IMR-90 (cell line): ENCODE measurements at places on chromosomes 1 and 21.

DNA sequence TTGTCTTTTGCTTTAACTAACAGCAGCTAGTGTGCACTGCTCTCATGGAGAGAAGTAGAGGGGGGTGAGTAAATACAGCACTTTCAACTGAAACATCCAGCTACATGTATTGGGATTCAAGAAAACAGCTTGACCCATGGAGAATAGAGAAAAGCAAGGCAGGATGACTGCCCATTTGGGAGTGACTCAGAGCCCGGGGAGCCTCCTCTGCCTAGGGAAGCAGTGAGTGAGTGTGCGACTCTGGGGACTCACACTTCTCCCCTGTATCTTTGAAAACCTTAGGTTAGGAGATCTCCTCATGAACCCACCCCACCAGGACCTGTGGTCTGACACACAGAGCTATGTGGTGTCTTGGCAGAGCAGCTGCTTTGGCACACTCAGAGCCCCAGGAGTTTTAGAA is 82.0 kb upstream of the PTGFR start:
- H3K27ac ChIP-seq = no peak overlapping the region

GRCh38 chr1:3034728-3035562 is 13.7 kb downstream of the ACTRT2 start:
- H3K36me3 ChIP-seq = no peaks in the 10 kb centered on the region
- H3K4me1 ChIP-seq = no peaks in the 10 kb centered on the region
- DNase-seq = no peak
- H3K4me3 ChIP-seq = no peak overlapping the region
- no peaks in the 10 kb centered on the region for H3K27me3 ChIP-seq

DNA sequence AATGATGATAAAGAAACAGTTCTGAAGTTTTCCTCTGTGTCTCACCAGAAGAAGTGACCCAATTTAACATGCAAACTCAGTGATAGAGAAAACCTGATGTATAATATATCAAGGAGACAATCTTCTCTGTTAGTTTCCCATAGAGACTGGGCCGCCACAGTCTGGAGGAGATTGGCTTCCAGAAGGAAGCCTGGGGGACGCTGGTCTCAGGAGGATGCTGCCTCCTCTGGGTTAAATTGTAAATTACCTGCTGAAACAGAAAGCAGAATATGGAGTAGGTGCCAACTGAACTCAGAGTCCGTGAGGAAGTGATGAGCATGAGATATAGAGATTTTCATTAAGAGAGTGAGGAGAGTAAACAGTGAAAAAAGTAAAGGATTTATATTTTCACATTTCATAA is 15.8 kb downstream of the OR14I1 start:
- no peaks in the 10 kb centered on the region for H3K4me1 ChIP-seq
- H3K27me3 ChIP-seq = no peaks in the 10 kb centered on the region
- no peak overlapping the region for H3K27ac ChIP-seq
- no peak overlapping the region for H3K4me3 ChIP-seq
- DNase-seq = no peak
- no peaks in the 10 kb centered on the region for H3K36me3 ChIP-seq

- H3K27ac ChIP-seq = no peak overlapping the region
- DNase-seq = no peak
- no peak overlapping the region for H3K4me3 ChIP-seq
These were observed 195.8 kb downstream of the TPR start for GRCh38 chr1:186179231-186179630.

DNA sequence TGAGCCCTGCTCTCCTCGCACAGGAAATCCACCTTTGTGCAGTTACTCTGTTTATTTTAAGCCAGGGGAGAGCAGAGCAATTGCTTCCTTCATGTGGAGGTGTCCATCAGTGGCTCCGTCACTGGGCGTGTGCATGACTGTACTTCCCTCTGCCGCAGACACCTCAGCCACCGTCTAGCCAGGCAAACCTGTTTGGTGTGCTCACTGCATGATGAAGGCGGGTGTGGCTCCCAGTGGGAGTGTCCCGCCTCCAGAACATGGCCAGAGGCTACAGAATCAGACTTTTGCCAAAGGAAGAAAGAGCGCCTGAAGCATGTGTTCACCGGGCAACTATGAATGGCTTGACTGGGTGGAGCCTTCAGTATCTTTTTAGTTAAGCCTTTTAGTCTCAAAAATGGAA is 26.1 kb upstream of the LAMC2 start:
- no peak for DNase-seq
- no peaks in the 10 kb centered on the region for H3K36me3 ChIP-seq
- H3K4me3 ChIP-seq = no peak overlapping the region
- peaks cover 8% of the 10 kb centered on the region for H3K4me1 ChIP-seq
- no peak overlapping the region for H3K27ac ChIP-seq

DNA sequence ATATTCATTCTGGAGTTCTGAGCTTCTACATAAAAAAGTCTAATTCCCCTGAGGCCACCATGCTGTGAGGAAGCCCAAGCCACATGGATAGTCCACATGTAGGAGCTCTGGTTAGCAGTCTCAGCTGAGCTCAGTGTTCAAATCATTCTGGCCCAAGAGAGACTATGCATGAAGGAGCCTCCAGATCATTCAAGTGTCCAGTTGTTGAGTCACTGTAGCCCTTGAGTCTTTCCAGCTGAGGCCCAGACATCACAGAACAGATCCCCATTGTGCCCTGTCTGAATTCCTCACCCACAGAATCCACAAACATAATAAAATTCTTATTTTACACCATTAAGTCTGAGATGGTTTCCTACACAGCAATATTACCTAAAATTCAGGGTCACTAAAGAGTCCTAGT is 107.0 kb upstream of the NGF start:
- H3K27ac ChIP-seq = no peak overlapping the region
- no peaks in the 10 kb centered on the region for H3K36me3 ChIP-seq
- no peaks in the 10 kb centered on the region for H3K27me3 ChIP-seq
- no peaks in the 10 kb centered on the region for H3K4me1 ChIP-seq

DNA sequence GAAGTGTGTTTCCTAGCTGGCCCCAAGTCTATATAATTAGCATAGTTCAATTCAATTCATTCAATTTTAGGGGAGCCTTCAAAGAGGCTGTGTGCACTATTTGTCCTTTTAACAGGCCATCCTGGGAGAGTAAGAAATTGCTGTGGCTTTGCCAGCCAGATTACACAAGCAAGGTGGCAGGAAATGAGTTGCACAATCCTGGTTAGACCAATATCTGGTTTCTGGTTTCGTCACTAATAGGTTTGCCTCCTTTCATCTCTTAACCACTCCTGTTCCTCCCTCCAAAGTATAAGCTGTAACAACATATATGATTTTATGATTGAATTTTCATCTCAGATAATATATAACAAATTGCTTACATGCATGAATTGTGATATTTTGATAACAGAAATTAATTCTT is 84.1 kb upstream of the NEGR1 start:
- H3K27ac ChIP-seq = no peak overlapping the region
- H3K36me3 ChIP-seq = no peaks in the 10 kb centered on the region
- no peaks in the 10 kb centered on the region for H3K27me3 ChIP-seq
- no peak overlapping the region for H3K4me3 ChIP-seq
- H3K4me1 ChIP-seq = no peaks in the 10 kb centered on the region

- H3K27ac ChIP-seq = no peak overlapping the region
- H3K27me3 ChIP-seq = no peaks in the 10 kb centered on the region
- peaks cover 12% of the 10 kb centered on the region for H3K36me3 ChIP-seq
These were observed 55.6 kb downstream of the CLSTN1 start for GRCh38 chr1:9767964-9768668.

DNA sequence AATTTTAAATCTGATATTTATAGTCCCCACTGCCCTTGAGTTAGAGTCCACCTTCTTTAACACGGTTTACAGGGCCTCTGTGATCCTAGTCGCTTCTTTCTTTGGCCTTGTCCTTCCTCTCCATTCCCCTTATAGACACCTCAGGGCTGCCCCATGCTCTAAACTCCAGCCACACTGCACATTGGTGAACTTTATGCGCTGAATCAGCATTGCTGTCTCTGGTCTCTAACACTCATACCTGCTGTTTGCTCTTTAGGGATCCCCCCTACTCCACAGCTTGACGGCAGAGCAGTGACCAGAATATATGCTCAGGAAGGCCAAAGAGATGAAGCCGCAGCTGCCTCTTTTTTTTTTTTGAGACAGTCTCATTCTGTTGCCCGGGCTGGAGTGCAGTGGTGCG is 30.2 kb downstream of the PLEKHO1 start:
- no peaks in the 10 kb centered on the region for H3K4me1 ChIP-seq
- H3K36me3 ChIP-seq = no peaks in the 10 kb centered on the region
- H3K27me3 ChIP-seq = no peaks in the 10 kb centered on the region
- DNase-seq = no peak
- H3K27ac ChIP-seq = no peak overlapping the region

DNA sequence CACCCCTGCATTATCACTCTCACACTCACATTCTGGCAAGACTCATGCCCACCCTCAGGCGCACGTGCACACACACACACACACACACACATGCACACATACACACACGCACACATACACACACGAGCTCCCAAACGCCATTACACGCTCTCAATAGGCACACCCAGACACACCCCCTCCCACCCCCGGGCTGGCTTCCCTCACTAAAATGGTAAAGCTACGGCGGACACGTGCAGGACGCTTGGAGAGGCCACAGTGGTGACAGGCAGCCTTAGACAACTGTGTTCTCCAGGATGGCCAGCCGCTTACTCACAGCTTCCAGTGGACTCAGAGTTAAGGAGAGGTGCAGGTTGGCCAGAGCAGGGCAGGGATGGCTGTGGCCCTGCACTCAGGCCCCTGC is 10.1 kb downstream of the MATN1 start:
- no peaks in the 10 kb centered on the region for H3K36me3 ChIP-seq
- H3K4me3 ChIP-seq = no peak overlapping the region
- H3K4me1 ChIP-seq = no peaks in the 10 kb centered on the region
- H3K27me3 ChIP-seq = peaks cover 33% of the 10 kb centered on the region
- no peak overlapping the region for H3K27ac ChIP-seq
- DNase-seq = peak; percentile 8

- H3K36me3 ChIP-seq = peaks cover 25% of the 10 kb centered on the region
- H3K27me3 ChIP-seq = no peaks in the 10 kb centered on the region
- no peak overlapping the region for H3K4me3 ChIP-seq
- H3K4me1 ChIP-seq = no peaks in the 10 kb centered on the region
These were observed 11.0 kb downstream of the PMVK start for GRCh38 chr1:154925335-154926170.

GRCh38 chr1:228031276-228031995 is 24.6 kb downstream of the WNT3A start:
- no peak for DNase-seq
- no peaks in the 10 kb centered on the region for H3K36me3 ChIP-seq
- no peak overlapping the region for H3K4me3 ChIP-seq
- H3K27me3 ChIP-seq = peaks cover 5% of the 10 kb centered on the region

- no peak overlapping the region for H3K4me3 ChIP-seq
- no peak for DNase-seq
- no peaks in the 10 kb centered on the region for H3K36me3 ChIP-seq
- peaks cover 2% of the 10 kb centered on the region; the same call in 1 of the 2 replicates for H3K4me1 ChIP-seq
- H3K27ac ChIP-seq = no peak overlapping the region
- no peaks in the 10 kb centered on the region for H3K27me3 ChIP-seq
These were observed 3.2 kb upstream of the ZBTB21 start for GRCh38 chr21:42013376-42013775.

GRCh38 chr1:245577191-245578157 is 422.7 kb downstream of the KIF26B start:
- H3K36me3 ChIP-seq = no peaks in the 10 kb centered on the region
- no peak overlapping the region for H3K27ac ChIP-seq
- no peak for DNase-seq
- peaks cover 5% of the 10 kb centered on the region for H3K4me1 ChIP-seq
- H3K27me3 ChIP-seq = peaks cover 8% of the 10 kb centered on the region

GRCh38 chr1:205690122-205690756 is 9.9 kb upstream of the SLC45A3 start:
- no peak for DNase-seq
- H3K27me3 ChIP-seq = peaks cover 23% of the 10 kb centered on the region
- no peak overlapping the region for H3K27ac ChIP-seq
- no peak overlapping the region for H3K4me3 ChIP-seq

- H3K36me3 ChIP-seq = no peaks in the 10 kb centered on the region
- H3K4me1 ChIP-seq = no peaks in the 10 kb centered on the region
- peaks cover 16% of the 10 kb centered on the region for H3K27me3 ChIP-seq
- H3K27ac ChIP-seq = no peak overlapping the region
- DNase-seq = no peak
These were observed 19.8 kb downstream of the TINAGL1 start for GRCh38 chr1:31595836-31596736.

DNA sequence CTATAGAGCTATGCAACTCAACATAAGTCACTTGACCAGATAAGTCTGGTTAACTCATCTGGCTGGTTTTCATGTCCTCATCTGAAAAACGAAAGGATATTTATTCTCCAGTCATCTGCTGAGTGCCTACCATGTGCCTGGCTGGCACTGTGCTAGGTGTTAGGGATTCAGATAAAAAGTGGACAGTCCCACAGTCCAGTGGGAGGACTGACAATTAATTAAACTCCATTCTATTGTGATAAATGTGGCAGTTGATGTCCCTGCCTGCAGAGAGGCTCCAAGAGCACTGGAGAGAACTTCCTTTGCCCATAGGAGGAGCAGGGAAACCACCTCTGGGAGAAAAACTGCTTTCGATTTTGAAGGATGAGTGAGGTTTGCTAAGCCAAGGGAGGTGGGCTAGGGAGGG is 5.4 kb downstream of the NUAK2 start:
- peaks cover 46% of the 10 kb centered on the region for H3K4me1 ChIP-seq
- no peak overlapping the region for H3K4me3 ChIP-seq
- peaks cover 13% of the 10 kb centered on the region for H3K36me3 ChIP-seq
- DNase-seq = no peak
- no peaks in the 10 kb centered on the region for H3K27me3 ChIP-seq

GRCh38 chr1:1627261-1627828 is 4.6 kb upstream of the MMP23B start:
- H3K27me3 ChIP-seq = no peaks in the 10 kb centered on the region
- no peak overlapping the region for H3K4me3 ChIP-seq
- H3K4me1 ChIP-seq = no peaks in the 10 kb centered on the region; the same call in 1 of the 2 replicates
- no peak overlapping the region for H3K27ac ChIP-seq

- H3K36me3 ChIP-seq = no peaks in the 10 kb centered on the region
- DNase-seq = peak; percentile 68
- H3K27me3 ChIP-seq = no peaks in the 10 kb centered on the region
- H3K4me3 ChIP-seq = no peak overlapping the region
- peak overlapping the region; percentile 25 for H3K27ac ChIP-seq
These were observed 253.1 kb upstream of the IRF2BP2 start for GRCh38 chr1:234862944-234863515.

DNA sequence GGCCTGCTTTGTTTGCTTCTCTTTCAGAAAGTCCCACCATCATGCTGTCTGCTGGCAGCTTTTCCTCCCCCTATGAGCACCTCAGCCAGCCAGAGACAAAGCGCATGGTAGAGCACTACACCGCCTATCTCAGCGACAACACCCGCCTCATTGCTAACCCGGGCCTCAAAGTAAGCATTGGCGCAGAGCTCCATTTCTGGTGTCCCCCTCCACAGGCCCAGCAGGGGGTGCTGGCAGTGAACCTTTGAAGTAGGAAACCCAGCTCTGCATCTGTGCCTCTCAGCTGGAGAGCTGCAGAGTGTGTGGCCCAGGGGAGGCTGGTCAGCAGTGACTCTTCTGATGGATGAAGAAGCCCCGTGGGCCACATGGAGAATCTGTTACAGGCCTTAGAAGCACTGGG is 81.2 kb upstream of the RAVER2 start:
- no peak overlapping the region for H3K4me3 ChIP-seq
- H3K36me3 ChIP-seq = 0 out of 2 replicates have a peak, but pooled peaks cover 1% of the 10 kb centered on the region
- DNase-seq = peak; percentile 7
- H3K27me3 ChIP-seq = no peaks in the 10 kb centered on the region
- H3K27ac ChIP-seq = no peak overlapping the region
- no peaks in the 10 kb centered on the region for H3K4me1 ChIP-seq

GRCh38 chr1:39635205-39635870 is 4.1 kb downstream of the HEYL start:
- H3K27ac ChIP-seq = no peak overlapping the region
- no peaks in the 10 kb centered on the region for H3K36me3 ChIP-seq
- H3K4me3 ChIP-seq = no peak overlapping the region
- H3K27me3 ChIP-seq = peaks cover 38% of the 10 kb centered on the region
- no peak for DNase-seq
